ENCODE measurements at places on chromosomes 2 and 18. TPM values are rescaled to one million over a fixed set of nuclear protein-coding genes. Genes with fewer than 3 reads are reported as not detected.

Gene CCT7
- 234 TPM for total RNA-seq

Gene EN1
- not detected for total RNA-seq

Gene TRIM54
- total RNA-seq: 0.09 TPM

Gene CNGA3
- total RNA-seq: 0.16 TPM

Gene CCL20
- not detected for total RNA-seq

Gene KANSL1L
- 14.5 TPM for total RNA-seq

Gene RBM43
- 7.7 TPM for total RNA-seq

Gene ELAC1
- total RNA-seq: 4.5 TPM

Gene FAM110C
- total RNA-seq: not detected

Gene TNFRSF11A
- total RNA-seq: 0.09 TPM

Gene CRACDL
- total RNA-seq: not detected

Gene CCDC93
- total RNA-seq: 21.3 TPM

Gene TEX44
- not detected for total RNA-seq

Gene CDKL4
- total RNA-seq: 4.3 TPM

Gene ANKRD30BL
- total RNA-seq: not detected

Gene DCDC2C
- not detected for total RNA-seq

Gene IL1R2
- total RNA-seq: 0.79 TPM

Gene CD28
- not detected for total RNA-seq

Gene FER1L5
- total RNA-seq: 1.4 TPM

Gene ANKRD30B
- total RNA-seq: not detected

Gene CD207
- not detected for total RNA-seq

Gene VWC2L
- total RNA-seq: under 0.01 TPM

Gene NEURL3
- total RNA-seq: 0.16 TPM

Gene MBD1
- 62.3 TPM for total RNA-seq

Gene ESPNL
- total RNA-seq: 0.60 TPM

Gene ANO7
- total RNA-seq: 0.63 TPM

Gene ERFE
- 1.3 TPM for total RNA-seq

Gene R3HDM1
- 5.0 TPM for total RNA-seq

Gene MAP2
- total RNA-seq: 0.60 TPM

Gene POU3F3
- total RNA-seq: not detected
